ENCODE measurements at places on chromosomes 12 and 14.

DNA sequence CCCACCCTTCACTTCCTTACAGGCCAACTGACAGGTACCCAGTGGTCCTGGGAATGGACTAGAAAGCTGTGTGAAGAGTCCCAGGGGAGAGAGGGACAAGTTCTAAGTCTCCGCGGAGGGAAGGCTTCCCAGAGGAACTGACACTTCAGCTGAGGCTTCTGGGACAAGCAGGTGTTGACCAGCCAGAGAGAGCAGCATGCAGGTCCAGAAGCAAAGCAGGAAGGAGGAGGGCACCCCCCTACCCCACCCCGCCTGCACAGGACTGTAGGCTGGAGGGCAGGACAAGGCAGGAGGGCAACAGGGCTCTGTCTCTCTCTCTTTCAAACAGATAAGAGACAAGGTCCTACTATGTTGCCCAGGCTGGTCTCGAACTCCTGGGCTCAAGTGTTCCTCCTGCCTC, 58.2 kb upstream of the CORO1C start:
- no peak for DNase-seq

DNA sequence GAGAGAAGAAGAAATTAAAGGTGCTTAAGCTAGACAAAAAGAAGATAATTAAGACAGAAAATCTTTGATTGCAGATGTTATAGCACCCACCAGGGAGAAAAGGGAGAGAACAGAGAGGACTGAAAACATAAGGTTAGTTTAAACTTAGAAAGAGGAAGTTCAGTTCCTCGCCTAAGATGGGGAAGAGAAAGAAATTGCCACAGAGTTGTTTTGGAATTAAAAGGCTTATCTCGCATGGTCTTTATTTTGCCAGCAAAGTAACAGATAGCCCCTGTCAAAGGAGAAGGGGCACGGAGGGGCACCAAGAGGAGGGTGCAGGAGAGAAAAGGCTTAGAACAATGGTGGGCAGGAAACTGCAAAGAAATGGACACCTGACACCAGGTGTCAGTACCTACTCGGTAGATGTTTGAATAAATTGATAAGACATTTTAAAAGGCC, 17.8 kb upstream of the OXA1L start:
- peak; percentile 14 for DNase-seq

DNA sequence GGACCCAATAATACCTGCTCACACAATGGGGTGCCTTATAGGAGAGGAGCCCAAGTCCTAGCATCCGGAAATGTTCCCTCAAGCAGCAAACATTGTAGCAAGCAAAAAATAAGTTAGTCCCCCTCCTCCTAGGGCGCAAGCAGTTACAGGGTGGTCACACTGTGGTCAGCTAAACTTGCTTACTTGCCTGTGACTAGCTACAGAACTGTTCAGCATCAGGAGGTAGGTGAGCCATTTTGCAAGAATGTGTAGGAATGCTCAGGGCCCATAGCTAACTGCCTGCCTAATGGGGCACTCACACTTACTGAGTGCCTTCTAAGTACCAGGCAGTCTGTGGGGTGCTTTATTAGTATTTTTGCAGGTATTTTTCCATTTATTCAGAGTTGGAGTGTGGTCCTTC, 154.6 kb upstream of the GRIN2B start:
- no peak for DNase-seq

GRCh38 chr14:92760524-92760805, 12.0 kb upstream of the LGMN start:
- no peak for DNase-seq

DNA sequence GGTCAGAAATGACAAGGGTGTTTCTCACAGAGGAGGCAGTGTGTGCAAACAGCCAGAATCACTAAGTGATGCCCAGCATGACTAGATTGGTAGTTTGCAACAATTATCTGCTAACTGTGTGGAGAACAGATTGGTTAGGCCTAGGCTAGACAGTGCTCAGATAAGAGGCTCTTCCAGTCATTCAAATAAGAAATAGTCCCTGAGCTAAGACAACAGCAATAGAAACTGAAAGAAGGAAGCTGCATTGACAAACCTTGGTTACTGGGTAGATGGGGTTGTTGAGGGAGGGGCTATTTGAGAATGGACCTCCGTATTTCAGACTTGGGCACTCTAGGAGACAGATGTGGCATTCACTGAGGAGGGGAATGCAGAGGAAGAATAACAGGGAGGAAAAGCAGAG, 255.0 kb upstream of the NPAS3 start:
- no peak for DNase-seq

- no peak for DNase-seq
Measured at GRCh38 chr12:123952037-123952436, 20.6 kb downstream of the CCDC92 start.

DNA sequence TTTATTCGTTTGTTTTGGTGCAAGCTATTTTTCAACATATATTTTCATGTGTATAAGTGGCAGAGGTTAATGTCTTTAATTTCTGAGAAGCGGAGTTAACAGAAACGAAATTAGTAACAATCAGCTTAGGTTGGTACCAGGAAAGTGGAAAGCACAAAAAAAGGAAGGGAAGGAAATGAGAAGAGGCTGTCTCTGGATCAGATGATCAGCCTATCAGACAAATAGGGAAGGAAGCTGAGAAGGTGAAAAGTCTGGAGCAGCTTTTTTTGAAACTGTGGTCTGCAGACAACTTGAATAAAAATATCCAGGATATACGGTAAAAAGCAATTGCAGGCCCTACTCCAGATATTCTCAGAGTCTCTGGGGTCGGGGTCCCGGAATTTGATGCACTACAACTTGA, 265.0 kb downstream of the SSPN start:
- DNase-seq: no peak

DNA sequence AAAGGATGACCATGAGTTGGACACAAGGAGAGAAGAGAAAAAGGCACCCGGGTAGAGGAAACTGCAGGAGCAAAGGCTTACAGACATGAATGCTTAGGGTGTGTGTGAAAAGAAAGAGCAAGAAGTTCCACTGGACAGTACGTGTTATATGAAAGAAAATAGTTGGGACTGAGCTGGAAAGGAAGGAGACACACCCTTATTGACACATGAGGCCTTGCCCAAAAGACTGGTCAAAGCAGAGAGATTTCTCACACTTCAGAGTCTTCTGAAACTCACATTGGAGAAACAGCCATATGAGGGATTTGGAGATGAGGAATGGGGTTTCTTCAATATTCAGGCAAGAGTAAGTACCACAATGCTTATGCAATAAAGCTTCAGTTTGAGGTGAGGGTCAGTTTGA, 56.0 kb downstream of the TTC9 start:
- no peak for DNase-seq

DNA sequence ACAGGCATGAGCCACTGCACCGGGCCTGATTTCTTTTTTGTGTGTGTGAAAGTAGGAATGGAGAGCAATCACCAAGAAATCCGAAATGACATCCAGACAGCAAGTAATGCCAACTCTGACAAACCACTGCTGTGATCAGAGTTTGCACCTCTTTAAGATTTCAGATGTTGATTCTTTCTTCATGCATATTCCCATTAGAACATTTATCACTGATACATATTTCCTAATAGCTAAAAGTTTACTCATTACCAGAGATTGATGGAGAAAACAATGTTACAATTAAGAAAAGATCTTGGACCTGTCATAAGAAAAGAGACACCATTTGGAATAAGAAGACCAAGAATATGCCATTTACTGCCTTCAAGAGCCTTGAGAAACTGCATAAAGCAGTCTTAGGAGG, 217.0 kb upstream of the MGAT4C start:
- no peak for DNase-seq

GRCh38 chr12:7750350-7750749, 3.2 kb upstream of the CLEC4C start:
- no peak for DNase-seq

DNA sequence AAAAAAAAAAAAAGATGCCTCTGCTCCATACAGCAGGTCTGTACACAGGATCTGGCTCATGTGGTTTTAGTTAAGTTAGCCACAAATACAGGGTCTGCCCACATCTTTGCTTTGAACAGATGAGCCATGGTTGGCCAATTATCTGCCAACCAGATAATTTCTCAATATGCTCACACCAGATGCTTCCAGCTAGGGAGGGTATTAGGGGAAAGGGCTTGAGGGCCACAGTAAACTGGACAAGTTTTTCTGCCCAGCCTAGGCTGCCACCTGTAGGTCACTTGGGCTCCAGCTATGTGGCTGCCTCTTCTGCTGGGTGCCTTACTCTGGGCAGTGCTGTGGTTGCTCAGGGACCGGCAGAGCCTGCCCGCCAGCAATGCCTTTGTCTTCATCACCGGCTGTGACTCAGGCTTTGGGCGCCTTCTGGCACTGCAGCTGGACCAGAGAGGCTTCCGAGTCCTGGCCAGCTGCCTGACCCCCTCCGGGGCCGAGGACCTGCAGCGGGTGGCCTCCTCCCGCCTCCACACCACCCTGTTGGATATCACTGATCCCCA, 776 bp downstream of the RDH5 start:
- no peak for DNase-seq

DNA sequence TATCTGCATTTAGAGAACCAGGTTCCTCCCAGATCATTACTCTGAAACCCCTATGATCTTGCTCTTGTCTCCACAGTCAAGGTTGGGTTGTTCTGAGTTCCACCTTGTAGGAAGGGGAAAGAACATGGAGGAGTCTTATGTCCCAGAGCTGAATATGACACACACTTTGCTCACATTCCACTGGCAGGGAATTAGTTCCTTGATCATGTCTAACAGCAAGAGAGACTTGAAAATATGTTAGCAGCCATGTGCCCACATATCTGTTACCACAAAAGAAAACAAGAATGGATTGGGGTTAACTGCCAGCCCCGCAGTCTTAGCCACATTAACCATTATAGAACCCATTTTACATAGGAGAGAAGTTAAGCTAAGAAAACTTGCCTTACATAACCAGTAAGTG, 71.1 kb upstream of the MDM1 start:
- no peak for DNase-seq

DNA sequence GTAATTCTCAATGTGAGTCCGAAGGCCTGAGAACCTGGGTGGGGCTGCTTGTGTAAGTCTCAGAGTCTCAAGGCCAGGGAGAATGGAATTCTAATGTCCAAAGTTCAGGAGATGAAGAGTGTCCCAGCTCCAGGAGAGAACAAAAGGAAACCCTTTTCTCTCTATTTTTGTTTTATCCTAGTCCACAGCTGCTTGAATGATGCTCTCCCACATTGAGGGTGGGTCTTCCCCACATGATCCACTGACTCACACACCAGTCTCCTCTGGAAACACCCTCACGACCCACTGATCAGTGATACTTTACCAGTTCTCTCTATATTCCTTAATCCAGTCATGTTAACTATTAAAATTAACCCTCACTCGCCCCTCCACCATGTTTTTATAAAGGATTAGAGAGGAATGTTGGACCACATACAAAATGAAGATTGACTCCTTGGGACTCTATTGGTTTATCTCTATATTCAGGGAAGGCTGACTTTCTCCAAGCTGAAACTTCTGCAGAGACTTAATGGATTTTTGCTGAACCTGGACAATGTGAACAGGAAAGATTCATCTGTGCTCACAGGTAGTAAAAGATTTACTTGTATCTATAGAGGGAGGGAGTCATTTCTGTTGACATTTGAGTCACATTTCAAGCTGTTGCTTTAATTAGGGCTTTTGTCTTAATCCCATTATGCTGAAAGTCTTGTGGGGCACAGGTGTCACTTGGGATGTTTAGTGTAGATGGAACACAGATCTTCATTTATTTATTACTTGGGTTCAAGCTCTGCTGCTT, 1061.0 kb upstream of the TMEM132C start:
- DNase-seq: no peak

- no peak for DNase-seq
Measured at GRCh38 chr12:84495711-84496110, 416.9 kb downstream of the SLC6A15 start.

Data from SIG-M5 (cell line).